ENCODE measurements at places on chromosomes 6 and 20.

DNA sequence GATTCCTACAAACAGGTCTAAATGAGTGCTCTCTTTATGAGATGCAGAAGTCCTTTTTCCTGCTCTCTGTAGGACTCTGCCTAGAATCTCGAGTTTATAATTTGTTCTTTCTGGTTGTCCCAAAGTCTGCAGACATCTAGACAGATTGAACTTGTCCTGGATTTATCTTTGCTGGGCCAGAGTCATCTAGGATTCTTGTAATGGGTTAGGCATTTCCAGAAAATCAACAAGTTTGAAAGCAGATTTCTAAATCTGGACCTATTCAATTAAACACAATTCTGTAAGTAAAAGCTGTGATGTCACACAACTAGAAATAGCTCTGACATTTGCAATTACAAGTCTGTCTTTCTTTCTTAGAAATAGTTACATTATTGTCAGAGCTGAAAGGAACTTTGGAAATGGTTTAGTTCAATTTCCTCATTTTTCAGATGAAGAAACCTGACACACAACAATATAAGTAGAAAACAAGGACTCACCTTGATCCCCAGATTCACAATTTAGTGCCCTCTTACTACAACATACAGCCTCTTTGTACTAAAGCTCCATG lies 4.2 kb upstream of the RSPO3 start:
- DNase-seq: no peak

DNA sequence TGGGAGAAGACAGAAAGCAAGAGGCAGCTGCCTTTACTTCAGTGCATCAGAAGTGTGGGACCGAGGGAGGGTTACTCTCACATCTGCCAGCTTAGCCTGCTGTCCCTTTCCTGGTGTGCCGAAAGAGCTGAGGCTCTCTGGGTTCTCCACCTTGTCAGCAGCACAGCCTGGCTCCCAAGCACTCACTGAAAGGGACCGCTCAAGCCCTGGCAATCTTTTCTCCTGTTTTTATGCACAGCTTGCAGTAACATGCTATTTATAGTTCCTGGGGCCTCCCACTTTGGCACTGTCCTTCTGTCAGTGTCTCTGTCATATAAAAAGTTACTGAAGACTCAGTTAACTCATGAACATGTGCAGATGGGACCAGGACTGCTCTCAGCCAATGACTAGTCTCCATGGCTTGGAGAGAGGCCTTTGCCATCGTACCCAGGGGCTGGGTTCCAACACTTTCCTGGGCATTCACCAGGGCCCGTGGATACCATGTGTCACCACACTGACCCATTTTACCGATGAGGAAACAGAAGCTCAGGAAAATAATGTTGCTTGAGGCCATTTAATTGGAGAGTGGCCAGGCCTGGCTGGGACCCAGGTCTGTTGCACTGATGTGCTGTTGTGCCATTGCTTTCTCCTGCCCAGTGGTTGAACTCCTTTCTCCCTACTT lies 46.2 kb downstream of the PANK2 start:
- DNase-seq: no peak

GRCh38 chr6:71298459-71298858 lies 9.8 kb downstream of the OGFRL1 start:
- no peak for DNase-seq

DNA sequence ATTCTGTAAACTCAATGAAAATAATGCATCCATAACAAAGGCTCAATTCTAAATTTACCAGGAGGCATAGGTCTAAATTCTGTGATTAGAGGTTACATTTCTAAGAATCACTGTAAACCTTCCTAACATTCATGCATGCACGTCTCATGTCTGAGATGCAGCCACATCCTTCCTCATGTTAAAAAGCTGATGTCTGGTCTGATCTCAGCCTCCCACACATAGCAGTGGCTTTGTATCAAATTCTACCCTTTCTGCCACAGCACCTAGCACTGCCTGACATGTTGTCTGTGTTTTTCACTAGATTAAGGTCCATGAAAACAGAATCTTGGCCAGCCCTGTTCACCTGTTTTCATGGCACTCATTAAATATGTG lies 171.1 kb downstream of the WDR27 start:
- DNase-seq: no peak

- no peak for DNase-seq
Measured at GRCh38 chr6:47132724-47133123, 90.6 kb upstream of the ADGRF1 start.

- no peak for DNase-seq
Measured at GRCh38 chr6:89023591-89024441, 56.7 kb upstream of the PNRC1 start.

- DNase-seq: no peak
Measured at GRCh38 chr6:113893866-113894265, 36.7 kb downstream of the MARCKS start.

GRCh38 chr6:1856381-1856780 lies 246.7 kb downstream of the FOXC1 start:
- DNase-seq: no peak

- no peak for DNase-seq
Measured at GRCh38 chr6:14147891-14148290, 30.3 kb downstream of the CD83 start.

DNA sequence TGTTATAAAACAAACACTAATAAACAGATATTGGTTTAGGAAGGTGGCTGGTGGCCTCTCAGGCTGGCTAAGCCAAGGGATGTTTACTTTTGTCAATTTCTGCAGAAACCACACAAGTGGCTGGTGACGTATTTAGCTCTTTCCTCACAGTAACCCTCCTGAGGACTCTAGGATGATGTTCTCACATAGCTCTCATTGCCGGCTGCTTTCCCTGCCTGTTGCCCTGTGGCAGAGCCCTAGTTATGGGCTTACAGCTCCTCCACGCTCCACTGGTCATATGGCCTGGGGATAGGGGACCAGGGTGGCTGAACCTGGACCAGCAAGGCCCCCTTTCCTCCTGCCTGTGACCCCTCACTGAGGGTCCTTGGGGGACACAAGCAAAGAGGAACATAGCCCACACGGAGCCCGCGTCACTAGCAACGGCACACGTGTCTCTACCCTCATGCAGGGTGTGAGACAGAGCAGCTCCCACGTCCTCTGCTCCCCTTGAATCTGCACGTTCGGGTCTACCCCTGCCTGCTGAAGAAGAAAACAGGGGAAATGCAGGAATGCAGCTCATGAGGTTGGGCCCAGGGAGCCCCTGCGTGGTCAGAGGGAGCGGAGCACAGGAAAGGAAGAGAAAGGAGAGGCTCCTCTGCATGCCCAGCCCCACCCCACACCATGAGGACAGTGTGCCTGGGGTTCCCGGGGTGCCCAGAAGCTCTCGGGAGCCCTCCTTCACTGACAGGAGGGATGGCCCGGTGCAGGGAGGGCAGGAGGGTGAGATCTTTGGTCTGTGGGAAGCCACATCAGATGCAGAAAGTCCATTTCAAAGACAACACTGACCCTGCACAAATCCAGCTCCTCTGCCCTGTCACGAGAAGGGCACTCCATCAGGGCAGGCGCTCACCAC lies 13.9 kb downstream of the RAMACL start:
- DNase-seq: no peak

GRCh38 chr6:79536585-79536953 lies 661 bp downstream of the LCA5 start:
- peak; percentile 53 for DNase-seq

- no peak for DNase-seq
Measured at GRCh38 chr6:141848029-141848890, 284.5 kb upstream of the GJE1 start.

DNA sequence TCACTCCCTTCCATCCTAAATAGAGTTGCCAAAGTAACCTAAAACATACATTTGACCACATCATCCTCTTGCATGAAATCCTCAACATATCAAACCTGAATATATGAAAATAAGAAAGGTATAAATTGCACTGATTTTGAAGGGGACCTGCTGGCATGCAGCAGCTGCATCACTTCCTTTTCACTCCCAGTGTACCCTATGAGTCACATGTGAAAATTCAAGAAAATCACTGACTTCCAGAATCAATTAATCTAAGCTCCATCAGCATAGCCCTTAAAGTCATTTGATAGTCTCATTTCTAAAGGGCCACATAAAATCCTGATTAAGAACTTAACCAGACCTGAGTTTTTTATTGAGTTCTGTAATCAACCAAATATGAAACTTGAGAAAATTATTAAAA lies 24.3 kb downstream of the SNX14 start:
- no peak for DNase-seq

DNA sequence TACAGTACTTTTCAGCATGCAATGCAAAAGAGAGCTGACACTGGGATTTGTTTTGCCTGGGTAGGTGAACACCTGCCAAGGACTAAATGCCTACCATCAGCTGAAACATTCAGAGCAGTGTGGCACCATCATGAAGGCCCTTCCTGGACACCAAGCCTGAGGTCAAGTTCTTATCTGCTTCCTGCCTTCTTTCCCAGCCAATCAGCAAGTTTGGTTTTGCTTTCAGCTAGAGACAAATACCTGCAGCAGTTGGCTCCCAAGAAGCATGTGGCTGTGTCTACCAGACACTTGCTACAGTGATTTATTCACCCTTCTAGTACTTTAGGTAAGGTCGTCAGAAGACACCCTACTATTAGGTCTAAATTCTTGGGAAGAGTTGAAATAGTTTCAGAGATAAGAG lies 112.8 kb downstream of the TBX18 start:
- no peak for DNase-seq

DNA sequence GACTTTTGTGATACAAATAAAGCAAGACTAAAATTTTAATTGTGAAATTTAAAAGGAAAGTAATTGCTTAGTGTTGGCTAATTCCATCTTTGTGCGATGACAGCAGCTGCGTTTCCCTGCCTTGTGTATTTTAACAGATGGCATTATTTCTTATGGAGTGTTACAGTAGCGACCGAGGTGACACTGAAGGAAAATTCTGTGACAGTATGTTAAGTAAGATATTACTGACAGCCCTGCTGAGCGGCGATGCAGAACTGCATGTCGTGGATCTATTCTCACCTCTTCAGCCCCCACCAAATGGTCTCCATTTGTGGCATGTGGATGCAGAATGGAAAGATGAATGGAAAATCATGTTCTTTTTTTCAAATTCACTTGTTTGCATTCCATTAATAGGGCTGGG lies 289.4 kb downstream of the RNF144B start:
- DNase-seq: no peak

GRCh38 chr6:133983099-133983939 lies 30.3 kb downstream of the TBPL1 start:
- peak; percentile 89 for DNase-seq

DNA sequence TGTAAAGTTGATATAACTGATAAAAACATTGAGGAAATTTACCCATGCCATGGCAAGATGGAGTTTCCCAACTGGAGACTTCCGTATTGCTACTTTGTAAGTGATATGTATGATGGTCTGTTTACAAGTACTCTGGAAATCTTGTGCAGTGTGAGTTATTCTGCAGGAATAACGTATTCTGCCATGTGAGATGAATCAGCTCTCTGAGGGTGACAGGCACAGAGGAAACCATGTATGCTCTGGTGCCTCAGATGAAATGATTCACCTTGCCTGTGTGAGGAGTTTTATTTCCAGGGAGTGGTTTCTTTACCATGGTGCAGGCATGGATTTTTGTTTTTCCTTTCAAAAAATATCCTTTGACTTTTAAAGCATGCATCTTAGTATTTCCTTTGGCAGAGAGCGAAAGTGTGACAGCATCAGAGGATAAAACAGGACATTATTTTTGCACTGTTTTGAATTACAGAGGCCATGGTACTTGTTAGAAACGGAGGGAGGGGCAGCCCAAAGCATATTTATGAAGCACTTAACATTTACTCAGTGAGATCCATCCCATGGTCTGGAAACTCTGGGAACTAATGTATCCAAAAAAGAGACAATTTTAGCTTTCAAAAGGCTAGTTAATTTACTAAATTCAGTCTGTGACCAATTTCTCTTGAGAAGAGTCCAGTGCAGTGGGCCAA lies 36.0 kb upstream of the MTRF1L start:
- no peak for DNase-seq

- DNase-seq: no peak
Measured at GRCh38 chr6:66189915-66190314, 482.9 kb upstream of the EYS start.

DNA sequence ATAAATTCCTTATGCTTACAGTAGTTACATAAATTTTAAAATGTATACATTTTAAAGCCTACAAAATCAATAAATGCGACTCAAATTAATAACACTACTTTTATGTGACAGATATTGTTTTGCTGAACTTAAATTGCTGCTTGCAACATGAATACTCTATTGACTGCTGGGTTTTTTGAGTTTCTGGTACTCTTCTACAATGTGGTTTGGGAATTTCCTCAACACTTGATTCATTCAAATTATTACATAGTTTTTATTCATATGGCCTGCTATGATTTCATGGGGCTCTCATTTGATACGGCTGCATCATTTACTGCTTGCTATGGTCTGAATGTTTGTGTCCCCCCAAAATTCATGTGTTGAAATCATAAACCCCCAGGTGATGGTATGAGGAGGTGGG lies 2.3 kb upstream of the TXLNB start:
- DNase-seq: no peak

GRCh38 chr6:105867277-105867676 lies 218.9 kb upstream of the PRDM1 start:
- DNase-seq: no peak

DNA sequence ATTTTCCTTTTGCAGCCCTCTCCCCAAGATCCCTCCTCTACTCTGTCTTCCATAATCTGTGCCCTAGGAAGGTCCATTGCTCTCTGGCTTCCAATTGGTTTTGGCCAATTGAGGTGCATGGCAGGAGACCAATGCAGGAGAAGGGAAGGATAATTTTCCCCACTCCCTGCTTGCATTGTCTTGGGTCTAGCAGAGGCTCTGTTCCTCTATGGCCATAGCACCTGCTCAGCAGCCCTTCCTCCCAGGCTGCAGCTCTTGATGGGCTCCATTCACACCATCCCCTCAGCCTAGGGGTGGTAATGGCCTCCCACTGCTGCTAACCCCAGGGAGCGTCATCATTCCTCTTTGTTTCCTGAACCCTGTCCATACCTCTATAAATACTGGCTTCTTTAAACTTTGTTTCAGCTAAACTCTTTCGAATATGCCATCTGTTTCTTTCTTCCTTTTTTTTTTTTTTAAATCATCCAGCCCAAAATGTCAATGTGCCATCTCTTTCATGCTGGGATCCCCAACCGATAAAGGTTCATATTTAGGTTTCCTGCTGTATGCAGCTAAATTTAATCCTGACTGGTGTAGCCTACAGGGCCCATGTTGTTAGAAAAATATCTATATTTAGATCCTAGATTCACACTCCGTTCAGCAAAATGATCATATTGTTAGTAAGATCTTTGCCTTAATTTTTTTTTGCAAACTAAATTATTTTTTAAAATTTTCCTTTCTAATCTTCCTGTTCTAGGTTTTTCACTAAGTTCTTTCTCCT lies 63.8 kb downstream of the HECA start:
- DNase-seq: no peak

DNA sequence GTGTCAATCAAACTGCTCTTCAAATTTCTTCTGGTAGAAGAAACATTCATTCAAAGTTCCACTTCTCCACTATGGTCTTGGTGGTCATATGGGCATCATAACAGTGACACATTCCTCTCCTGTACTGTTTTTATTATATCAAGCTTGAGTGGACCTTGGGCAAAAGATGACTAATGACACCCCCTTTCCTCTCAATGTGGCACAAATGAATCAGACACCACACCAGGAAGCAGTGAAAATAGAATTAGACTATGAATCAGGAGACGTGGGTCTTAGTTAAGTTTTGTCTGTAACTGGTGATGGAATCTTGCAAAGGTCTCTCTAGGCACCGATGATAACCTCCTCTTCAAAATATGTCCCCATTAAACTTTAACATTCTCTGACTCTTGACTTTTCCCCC lies 9.0 kb upstream of the NRSN1 start:
- DNase-seq: no peak

All from hematopoietic multipotent progenitor cell treated with erythropoietin and hydrocortisone succinate and interleukin-3 and kit ligand, for 8 days (in vitro differentiated cells).